ENCODE measurements at places on chromosomes 2 and 18.
A peak's percentile ranks its signal among the peaks of the same experiment; 100 is the strongest.

- DNase-seq: no peak
These were observed 15.4 kb upstream of the RMC1 start for GRCh38 chr18:23487738-23488570.

GRCh38 chr2:35503738-35504199, 851.8 kb upstream of the CRIM1 start:
- DNase-seq: no peak

- DNase-seq: no peak
These were observed 65.3 kb downstream of the WDR75 start for GRCh38 chr2:189506514-189506976.

- DNase-seq: no peak
These were observed 5.0 kb downstream of the HPCAL1 start for GRCh38 chr2:10307561-10308156.

GRCh38 chr2:239555571-239555905, 154.7 kb upstream of the HDAC4 start:
- DNase-seq: no peak

DNA sequence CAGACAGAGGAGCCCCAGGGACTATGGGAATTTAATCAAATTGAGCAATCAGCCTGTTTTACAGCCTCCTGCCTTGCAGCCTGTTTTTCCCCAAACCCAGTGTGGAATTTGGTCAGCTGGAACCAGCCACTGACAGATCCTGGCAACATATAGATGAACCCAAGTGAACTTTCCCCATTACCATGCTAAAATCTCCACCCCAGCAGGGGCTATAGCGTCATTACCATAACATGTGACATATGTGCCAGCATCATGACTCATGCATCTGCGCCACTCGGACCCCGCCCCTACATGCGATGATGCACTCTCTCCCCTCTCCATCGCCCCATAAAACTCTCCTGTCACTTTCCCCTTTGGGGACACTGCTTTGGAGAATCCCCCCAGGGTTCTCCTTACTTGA, 17.3 kb upstream of the FEZ2 start:
- peak; percentile 20 for DNase-seq

DNA sequence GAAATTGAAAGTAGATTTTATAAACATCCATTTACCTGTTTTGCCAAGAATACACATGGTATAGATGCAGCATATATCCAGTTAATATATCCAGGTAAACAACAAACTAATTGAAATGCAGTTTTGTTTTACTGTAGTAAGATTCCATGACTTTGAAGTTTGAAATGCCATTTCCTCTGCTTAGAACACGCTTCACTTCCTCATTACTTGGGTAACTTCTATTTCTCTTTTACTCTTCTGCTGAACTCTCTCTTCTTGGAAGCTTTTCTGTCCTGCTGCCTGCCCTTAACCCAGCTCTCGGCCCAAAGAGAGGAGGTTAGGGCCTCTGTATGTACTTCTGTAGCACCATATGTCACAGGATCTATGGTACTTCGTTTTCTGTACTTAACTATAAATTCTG, 14.1 kb upstream of the IL1RL2 start:
- DNase-seq: no peak

Measured in SK-N-SH (cell line).